Ascending aorta (tissue), 2 donors: ENCODE measurements at places on chromosomes 4 and X. TPM values are rescaled to one million over a fixed set of nuclear protein-coding genes. Genes with fewer than 3 reads are reported as not detected.

- no peak for DNase-seq
These were observed 491 bp downstream of the ARHGEF6 start for GRCh38 chrX:136780241-136780640.

DNA sequence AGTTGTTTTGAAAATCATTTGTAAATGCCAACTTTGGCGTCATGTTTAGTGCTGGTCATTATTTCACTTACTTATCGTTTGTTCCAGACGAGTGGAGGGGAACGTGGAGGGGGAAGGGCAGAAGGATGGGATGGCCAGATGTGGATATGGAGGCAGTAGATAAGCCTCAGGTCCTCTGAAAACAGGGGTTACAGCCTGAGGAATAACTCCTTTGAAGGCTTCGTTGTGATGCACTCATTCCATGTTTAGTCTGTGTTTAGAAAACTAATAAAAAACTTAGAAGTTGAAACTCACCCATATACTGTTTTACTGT is 1.1 kb downstream of the MOB1B start:
- DNase-seq, result no peak

- DNase-seq, result peak; percentile 86
These were observed 64.0 kb downstream of the POLR2B start for GRCh38 chr4:57042711-57043169.

- DNase-seq, result no peak
These were observed 85.2 kb downstream of the PLAC1 start for GRCh38 chrX:134572816-134573682.

DNA sequence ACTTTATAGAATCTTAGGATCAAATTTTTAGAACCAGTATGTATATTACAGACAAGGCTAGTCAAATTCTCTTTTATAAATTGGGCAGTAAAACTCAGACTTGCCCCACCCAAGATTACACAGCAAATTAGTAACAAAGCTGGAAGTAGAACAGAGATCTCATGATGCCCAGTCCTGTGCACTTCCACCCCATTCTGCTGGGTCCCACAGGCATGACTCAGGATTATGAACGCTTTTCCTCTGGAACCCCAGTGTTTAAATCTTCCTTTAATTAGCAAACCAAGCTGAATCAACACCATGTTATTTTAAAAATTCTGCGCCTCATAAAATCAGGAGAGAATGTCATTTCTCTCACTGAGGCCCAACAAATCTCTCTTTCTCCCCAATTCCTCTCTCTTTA is 1.5 kb upstream of the IL13RA2 start:
- no peak for DNase-seq

DNA sequence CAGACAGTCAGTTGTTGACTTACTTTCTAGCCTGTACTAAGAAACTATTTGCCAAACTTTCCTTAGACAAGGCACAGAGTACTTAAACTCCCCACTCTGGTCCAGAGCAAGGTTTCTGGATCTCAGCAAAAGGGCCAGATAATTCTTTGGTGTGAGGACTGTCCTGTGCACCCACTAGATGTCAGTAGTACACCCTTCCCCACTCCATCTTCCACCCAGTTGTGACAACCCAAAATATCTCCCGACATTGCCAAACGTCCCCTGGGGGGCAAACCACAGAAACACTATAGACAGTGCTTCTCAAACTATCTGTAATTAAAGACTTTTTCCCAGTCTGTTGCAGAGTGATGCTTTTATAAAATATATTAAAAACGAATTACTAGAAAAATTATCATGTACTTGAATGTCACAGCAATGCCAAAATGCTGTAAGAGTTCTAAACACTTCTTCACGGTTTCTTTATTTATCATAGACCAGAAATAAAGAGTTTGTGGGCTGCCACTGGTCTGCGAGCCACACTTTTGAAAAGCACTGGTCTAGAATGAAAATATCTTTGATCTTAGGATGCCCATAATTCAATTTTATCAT is 203.5 kb downstream of the PRDM5 start:
- DNase-seq, result no peak

DNA sequence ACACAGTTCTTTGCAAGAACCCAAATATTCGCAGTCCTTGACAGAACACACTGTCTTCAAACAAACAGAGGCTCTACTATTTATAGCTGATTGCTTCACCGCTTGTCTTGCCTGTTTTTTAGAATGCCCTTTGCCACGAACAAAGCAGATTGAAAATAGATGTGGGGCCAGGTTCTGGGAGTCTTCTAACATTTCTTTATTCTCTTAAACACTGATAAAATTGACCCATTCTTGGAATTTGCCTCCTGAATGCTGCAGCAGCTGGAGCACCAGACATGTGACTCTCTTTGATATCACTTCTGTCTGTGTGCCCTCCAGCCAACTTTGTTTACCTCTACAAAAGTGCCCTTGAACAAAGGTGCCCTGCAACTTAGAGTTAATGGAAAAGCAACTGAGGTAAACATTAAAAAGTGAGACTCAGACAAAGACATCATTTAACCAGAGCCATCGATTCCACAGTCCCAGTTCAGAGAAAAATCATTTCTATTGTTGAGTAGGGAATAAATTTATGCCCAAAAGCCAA is 64.2 kb upstream of the SPP1 start:
- no peak for DNase-seq

GRCh38 chrX:14420841-14421240 is 108.5 kb upstream of the GLRA2 start:
- no peak for DNase-seq

- no peak for DNase-seq
These were observed 163.6 kb upstream of the FAT1 start for GRCh38 chr4:186887291-186887700.

DNA sequence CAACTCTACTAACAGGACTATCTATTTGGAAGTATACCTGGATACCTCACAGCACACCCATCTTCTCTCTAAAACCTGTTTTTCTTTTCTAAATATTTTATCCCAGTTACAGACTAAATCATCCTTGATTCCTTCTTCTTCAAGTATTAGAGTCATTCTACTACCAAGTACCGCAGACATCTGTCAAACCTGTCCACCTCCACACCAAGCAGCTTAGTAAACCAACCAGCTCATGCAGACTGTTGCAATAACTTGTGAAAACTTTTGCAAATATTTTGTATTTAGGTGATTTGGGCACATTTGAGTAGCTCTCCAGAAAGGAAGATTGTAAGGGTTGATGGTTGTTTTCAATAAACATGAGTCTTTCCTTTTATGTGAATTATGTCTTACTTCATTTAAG is 238.6 kb downstream of the ADAMTS3 start:
- DNase-seq, result no peak

DNA sequence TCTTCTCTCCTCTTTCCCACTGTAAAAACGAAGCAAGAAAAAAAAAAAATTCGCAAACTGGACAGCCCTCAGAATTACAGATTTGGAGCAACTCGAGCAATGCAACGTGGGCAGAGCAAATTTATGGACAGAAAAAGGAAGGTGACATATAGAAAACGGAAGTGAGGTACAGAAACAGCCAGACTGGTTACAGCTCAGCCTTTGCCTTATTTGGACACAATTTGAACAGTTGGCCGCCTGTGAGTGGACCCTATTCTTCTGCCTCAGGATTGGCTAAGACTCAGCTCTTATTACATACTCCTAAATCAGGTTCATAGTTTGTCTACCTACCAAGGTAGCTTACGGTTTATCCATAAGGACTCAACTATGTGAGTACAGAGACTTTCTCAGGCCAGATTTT is 98.8 kb downstream of the SOWAHB start:
- no peak for DNase-seq

DNA sequence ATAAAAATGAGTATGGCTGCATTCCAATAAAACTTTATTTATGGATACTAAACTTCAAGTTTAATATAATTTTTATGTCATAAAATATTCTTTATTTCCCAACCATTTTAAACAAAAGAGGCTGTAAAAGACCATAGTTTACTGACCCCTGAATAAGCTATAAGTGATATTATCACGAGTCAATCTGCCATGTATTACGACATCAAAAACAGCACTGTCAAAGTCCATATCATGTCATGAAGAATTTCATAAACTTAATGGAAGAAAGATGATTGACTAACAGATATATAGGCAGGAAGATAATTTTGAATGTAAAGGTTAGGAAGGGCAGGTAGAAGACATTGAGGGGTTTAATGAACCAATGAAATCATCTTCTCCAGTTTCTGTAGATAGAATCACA is 18.2 kb downstream of the TMEM156 start:
- no peak for DNase-seq

DNA sequence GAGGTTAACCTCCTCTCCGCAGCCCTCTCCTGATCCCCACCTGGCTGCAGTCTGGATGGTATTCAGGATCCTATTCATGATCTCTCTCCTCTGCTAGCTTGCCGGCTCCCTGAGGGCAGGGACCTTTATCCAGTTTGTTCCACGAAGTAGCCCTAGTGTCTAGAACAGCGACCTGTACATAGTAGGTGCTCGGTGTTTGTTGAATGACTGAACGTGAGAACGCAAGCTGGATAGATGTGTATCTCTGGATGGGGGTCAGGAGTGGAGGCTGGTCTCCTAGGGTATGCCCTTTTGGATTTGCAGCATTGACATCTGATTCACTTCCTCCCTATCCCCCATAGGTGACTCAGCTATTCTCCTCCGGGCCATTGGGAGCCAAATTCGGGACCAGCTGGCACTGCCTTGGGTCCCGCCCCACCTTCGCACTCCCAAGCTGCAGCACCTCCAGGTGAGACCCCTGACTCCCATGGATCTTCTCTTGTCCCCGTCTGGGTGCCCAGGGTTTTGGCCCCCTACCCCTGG is 7.3 kb downstream of the CCDC22 start:
- no peak for DNase-seq

GRCh38 chr4:6586715-6587325 is 11.8 kb downstream of the MAN2B2 start:
- no peak for DNase-seq

DNA sequence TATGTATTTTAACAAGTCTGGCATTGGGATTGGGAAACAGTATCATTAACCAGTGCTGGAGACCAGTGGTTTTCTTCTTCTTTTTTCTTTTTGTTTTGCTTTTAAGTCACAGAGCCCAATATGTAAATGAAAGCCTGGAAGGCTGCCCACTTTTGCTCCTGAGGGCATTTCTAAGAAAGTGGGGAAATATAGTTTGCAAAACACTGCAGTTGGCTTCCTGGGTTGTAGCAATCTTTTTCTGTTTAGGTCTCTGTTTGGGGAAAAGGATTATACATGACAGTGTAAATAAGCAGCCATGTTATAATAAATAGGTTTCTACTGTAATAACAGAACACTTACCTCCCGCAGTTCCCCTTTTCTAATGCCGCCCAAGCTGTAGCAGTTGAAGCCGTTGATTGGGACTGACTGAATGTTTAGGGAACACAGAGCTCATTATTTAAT is 105.5 kb downstream of the TMEM164 start:
- no peak for DNase-seq

DNA sequence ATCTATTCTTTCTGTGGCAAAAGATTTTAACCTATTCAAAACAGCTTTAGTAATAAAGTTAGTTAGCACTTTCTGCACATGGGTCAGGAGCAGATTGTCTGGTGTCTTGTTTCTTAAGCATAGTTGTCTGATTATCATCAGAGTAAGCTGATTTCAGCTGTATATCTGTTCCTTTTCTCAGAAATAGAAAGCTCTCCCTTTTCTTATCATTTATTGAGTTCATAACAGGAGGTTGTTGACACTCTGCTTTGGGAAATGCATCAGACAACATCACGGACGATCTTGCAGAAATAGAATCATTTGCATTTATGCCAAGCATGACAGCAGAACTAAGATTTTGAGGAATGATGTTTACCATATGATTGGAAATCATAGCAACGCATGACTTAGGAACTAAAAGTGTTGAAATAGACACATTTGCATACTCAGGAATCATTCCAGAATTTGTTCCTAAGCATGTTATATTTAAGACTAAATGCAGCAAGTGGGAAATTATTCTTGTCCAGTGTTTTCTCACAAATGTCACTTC is 66.7 kb downstream of the RBMX2 start:
- DNase-seq, result no peak

DNA sequence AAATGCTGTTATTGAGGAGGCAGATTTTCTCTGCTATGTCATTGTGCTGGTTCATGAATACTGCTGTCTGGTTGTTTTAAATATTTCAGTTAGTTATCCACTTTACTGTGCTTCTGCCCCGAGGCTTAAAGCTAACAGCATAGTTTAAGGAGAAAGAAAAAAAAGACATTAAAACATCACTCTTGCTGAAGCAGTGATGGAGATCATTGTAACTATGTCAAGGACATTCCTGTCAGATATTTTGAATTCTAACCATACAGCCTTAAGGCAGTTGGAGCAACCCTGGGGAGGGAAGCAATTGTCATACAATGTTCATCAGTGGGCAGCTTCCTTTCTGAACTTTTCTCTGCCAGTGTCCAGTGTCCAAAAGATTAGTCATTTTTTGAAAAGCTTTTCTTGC is 199.0 kb upstream of the DDX53 start:
- no peak for DNase-seq

GRCh38 chrX:44244008-44244407 is 99.5 kb downstream of the EFHC2 start:
- no peak for DNase-seq

DNA sequence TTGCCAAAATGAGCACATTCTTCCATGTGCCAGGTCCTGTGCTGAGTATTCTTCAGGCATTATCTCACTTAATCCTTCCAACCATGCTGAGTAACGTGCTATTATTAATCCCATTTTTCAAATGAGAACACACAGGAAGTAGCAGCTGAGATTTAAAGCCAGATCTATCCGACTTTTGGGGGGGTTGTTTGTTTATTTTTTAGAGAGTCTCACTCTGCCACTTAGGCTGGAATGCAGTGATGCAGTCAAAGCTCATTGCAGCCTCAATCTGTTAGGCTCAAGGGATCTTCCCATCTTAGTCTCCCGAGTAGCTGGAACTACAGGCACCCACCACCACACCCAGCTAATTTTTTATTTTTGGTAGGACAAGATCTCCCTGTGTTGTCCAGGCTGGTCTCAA is 55.5 kb upstream of the TRIM2 start:
- no peak for DNase-seq

GRCh38 chr4:36208893-36209473 is 35.3 kb downstream of the ARAP2 start:
- no peak for DNase-seq

DNA sequence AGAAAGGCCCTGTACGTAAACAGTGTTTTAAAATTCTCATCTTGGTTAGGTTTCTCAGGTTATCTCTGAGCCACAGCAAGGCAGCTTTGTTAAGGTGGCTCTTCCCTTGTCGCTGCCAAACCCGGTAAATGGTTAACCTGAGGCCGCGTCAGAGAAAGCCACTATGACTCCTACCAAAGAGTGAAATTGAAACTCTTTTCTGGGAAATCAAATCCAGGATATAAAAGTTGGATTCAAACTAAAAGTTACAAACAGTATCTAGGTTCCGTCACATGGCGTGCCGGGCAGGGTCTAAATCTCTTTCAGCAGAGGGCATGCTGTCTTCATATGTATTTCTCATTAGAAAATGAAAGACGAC is 433 bp downstream of the MMAA start:
- no peak for DNase-seq

ADH4 gene
- total RNA-seq, result 0.96 TPM

USP51 gene
- total RNA-seq, result 9.0 TPM

PRPS2 gene
- total RNA-seq, result 46.2 TPM

BBS12 gene
- not detected for total RNA-seq

PDZD11 gene
- 17.8 TPM for total RNA-seq

GATA1 gene
- total RNA-seq, result not detected

NALF2 gene
- 0.43 TPM for total RNA-seq

GRID2 gene
- total RNA-seq, result not detected

TBC1D9 gene
- total RNA-seq, result 25.5 TPM

NDST3 gene
- total RNA-seq, result not detected

F11 gene
- not detected for total RNA-seq

HOPX gene
- total RNA-seq, result 54.2 TPM

KLF8 gene
- 5.7 TPM for total RNA-seq
